ENCODE measurements at places on chromosomes 2 and 18.

- no peak for DNase-seq
Measured at GRCh38 chr2:212777020-212777491, 238.5 kb upstream of the ERBB4 start.

GRCh38 chr2:170996316-170996715 is 67.3 kb downstream of the GORASP2 start:
- DNase-seq = no peak

DNA sequence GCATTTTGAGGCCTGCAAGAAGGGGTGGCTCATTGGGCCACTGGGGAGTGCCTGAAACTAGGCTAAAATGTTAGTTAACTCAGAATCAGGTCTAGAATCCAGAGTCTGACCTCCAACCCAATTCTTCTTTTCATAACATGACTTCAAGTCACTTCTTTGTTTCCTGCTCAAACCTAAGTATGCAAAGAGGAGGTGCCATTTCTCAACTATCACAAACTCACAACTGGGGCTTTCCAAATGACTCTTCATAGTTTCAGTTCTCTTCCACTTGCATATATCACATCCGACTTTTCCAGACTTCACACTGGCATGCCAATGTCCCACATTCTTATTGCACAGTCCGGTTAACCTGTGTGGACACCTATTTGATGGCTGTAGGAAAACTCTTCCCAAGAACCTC is 211.6 kb downstream of the TCF4 start:
- no peak for DNase-seq

- peak; percentile 10 for DNase-seq
Measured at GRCh38 chr2:210577263-210578071, 21.1 kb downstream of the CPS1 start.

GRCh38 chr18:676069-676468 is 18.6 kb downstream of the TYMS start:
- DNase-seq = no peak

DNA sequence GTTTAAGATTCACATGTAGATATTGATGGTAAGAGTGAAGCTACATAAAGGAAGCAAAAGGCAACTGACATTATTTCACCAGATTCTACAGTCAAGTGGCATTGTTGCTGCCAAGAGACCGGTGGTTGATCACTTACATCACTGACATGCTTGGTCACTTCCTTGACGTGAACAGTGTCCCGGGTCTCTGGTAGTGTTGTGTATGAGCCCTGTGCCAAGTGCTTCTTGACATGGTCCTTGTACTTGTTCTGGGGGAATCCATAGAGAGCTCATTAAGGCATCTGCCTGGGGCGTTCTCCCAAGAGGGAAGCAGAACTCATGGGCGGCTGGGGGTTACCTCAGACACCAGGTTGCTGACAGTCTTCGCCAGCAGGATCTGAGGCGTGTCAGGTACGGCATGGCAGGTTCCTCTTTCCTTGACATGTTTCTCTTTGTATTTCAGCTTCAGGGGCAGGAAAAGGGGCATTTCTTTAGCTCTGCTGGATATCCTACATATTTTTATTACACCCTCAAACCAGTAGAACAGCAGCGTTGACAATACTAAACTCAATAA is 116.2 kb downstream of the RIF1 start:
- DNase-seq = no peak

DNA sequence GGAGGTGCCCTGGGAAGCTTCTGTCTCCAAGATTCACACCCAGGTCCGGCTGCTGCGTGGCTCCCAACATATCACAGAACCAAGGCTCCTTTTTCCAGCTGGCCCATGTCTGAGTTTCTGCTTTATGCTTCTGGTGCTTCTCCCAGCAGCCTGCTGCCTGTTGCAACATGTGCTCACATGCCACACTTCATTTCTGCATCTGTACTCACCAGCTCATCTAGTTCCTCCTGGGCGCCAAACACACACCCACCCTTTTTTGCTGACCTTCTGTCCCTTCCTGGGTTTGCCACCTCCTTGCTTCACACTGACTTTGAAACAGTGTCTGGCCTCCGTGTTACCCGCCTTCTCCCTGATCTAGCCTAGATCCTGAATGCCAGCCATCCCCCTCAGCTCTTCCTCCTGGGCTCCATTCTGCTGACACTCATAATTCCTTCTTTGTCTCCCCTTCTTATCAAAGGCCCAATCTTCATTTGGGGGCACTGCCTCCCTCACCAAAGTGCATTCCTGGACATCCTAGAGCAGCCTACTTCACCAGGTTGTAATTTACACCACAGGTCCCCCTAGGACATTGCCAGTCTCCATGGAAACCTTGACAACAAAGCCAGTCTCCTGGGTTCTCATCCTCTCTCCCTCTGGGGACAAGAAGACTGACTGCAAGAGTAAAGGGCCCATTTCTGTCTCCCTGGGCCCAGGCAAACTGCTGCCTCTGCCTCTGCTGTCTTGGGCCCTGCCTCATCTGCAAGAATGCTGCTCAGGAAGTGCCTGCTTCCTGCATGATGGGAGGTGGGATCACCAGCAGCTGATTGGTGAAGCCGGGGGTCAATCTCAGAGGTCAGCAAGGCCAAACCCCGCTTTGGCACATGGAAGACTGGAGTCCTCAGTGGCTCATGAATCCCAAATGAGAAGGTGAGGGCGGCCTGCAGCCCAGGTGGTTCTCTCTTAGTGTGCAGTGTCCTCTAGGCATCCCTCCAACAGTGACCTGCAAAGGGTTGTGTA is 13.9 kb upstream of the PROM2 start:
- DNase-seq = no peak

DNA sequence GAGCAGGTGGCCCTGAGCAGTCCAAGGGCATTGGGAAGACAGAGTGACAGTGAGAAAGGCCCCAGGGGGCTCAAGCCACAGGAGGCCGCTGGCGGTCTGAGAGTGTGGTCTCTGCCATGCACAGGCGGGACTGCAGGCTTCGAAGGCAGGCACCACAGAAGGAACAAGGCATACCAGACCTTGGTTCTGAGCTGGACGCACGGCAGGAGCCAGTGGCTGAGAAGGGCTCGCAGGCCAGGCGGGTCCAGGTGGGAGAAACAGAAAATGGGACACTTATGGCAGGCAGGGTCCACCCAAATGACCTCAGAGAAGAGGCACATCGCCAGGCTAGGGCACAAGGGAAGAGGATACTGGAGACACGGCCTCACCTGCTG is 14.9 kb downstream of the HJURP start:
- DNase-seq = no peak

GRCh38 chr2:239858179-239858578 is 167.0 kb downstream of the NDUFA10 start:
- no peak for DNase-seq

GRCh38 chr2:127410871-127411652 is 7.2 kb upstream of the PROC start:
- no peak for DNase-seq

DNA sequence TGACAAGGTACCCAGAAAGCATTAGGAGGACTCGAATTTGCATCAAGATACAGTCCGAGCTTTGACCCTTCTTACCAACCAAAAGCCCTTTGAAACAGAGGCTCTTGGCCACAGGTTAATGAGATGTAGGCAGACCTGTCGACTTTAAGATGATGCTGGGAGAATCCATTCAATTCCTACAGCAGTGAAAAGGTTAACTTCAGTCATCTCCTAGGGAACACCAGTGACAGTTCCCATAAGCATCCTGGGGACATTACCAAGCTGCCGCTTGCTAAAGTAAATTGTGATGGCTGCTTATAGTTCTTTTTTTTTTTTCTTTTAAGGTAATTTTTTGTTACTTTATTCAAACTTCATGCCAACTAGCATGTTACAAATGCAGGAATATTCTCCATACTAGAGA is 379.3 kb downstream of the SOX11 start:
- no peak for DNase-seq

- DNase-seq = no peak
Measured at GRCh38 chr18:61910101-61910500, 17.3 kb upstream of the RNF152 start.

DNA sequence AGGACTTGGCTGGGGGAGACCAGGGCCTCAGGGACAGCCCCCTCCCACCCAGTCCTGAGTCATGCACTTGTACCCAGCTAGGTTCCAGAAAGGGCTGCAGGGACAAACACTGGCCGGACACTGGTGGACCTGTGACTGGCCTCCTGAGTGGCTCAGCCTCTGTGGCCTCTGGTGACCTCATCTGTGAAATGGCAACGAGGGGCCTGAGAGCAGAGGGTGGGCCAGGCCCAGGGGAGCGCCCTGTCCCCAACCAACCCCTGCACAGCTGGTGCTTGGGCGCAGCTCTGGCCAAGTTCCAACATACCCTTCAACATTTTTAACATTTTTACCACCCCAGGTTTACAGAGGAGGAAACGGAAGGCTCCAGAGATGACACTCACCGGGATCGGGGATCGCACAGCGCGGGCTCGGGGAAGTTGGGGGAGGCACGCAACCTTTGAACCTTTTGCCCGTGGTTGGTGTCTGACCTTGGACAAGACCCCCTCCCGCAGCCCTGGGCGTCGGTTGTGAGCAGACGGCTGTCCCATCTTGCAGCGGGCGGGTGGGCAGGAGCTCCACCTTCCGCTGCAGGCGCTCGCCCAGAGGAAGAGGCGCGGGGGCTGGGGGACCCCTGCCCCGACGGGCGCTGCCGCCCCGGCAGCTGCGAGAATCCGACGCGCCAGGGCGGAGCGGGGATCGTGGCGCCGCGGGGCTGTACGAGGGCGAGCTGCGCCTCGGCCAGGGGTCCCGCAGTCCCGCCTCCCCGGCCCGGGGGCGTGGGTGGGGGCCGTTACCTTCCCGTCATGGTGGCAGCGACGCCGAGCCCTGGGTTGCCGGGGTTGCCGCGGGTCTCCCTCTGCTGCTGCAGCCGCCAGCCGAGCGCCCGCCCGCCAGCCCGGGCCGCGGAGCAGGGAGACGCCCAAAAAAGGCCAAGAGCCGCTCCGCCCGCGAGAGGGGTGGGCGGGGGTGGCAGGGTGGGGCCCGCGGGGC is 805 bp downstream of the LIMS2 start:
- DNase-seq = no peak
